ENCODE measurements at places on chromosomes 1 and 21.
A peak's percentile ranks its signal among the peaks of the same experiment; 100 is the strongest.

- DNase-seq: no peak
These were observed 11.2 kb upstream of the IVNS1ABP start for GRCh38 chr1:185328255-185328654.

GRCh38 chr1:50474859-50475809 is 51.9 kb upstream of the DMRTA2 start:
- DNase-seq: no peak

- no peak for DNase-seq
These were observed 7.5 kb downstream of the SLX9 start for GRCh38 chr21:44947111-44947929.

- DNase-seq: no peak
These were observed 34.8 kb downstream of the WDR4 start for GRCh38 chr21:42844411-42845113.

DNA sequence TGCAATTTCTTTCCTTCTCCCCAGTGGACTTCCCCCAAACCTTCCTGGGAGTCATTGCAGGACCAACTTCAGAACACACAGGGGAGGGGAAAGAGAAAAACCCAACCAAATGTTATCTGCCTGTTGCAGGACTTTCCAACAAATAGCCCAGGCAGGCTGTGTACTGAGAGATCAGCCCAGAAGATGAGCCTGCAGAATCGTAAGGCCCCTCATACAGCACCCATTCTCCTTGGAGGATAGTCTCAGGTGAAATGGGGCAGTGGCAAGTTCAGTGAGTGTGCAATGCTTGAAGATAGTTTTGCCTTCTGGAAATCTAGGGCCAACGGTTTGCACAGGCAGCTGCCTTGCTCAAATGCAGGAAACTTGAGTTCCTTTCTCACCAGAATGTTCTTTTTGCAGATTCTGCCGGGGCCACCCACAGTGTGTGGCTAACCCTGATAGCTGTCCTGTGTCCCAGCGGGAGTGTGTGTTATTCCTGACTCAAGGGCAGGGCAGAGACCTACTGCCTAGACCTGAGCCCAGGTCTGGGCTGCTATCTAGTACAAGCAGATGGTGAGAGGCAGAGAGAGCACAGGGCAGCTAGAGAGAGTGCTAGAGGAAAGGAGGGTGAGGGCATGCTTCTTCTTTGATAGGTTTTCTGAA is 48.8 kb downstream of the GADD45A start:
- DNase-seq: no peak

DNA sequence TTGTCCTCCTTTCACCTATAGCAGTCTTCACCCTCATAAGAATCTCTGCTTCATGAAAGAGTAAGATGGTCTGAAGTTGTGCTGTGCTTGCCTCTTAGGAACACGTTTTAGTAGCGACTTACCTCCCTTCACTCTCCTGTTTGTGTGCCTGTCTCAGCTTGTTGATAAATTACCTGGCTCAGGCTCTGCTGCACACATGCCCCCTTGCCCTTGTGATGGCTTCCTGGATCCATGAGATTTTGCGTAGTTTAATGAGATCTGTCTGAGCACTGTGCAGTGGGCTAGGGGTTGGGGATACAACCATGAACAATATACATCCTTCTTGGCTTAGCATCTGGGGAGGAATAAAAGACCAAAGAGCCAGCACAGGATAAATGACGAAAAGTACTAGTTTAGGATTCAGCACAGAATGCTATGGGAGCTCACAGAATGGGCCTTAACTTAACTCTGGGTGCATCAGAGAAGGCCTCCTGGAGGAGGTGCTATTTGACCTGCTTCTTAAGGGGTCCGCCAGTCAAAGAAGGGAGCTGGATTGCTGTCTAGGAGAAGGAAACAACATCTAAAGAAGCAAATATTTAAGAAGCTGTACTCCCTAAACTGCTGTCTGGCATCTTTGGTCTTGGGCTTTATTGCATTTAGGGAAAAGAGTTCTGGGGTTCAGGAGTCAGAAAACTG is 175.7 kb upstream of the PLXNA2 start:
- no peak for DNase-seq

GRCh38 chr1:117628343-117628742 is 22.5 kb downstream of the TENT5C start:
- DNase-seq: no peak

DNA sequence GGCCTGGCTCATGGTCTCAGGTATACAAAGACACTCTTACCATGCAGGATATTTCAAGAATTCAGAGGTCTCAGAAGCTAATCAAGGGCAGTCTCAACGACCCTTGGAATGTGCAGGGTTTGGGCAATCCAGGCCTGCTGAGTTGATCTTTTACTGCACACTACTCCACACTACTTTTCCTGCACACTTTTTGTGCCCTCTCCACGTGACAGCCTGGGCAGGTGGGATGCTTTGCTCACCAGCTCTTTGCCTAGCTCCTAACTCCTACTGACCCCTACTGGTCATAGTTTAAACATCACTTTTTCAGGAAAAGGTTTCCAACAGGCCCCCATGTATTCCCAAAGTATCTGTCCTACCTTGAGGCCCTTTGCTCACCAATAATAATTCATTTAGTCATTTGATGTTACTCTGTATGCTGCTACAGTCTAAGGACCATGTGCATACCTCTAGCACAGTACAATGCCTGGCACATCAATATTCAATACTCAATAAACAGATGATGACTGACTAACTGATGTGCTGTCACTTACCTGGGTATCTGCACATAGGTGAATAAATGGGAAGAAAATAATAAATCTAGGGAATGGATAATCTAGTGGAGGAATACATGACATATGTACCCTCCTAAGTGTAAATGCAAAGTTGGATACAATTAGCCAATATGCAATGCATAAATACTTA is 9.6 kb downstream of the DUSP23 start:
- peak; percentile 50 for DNase-seq

- peak; percentile 84 for DNase-seq
These were observed 105.1 kb upstream of the PDE4B start for GRCh38 chr1:65687428-65688214.

DNA sequence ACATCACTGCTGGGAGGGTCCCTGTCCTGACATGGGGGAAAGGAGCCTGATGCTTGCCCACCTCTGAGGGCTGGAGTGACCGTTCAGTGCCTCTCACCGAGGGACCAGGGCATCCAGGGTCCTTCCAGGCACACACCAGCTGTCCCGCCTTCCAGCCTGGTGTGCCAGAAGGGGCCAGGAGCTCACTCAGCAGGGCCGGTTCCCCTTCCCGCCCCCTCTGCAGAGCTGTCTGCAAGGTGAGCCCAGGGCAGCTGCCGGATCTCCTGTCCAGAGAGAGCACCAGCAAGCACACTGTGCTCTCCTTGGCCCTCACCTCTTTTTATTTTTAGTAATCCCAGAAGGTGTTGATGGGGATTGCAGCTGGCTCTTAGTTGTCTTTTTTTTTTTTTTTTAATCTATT is 16.9 kb downstream of the H6PD start:
- DNase-seq: no peak

DNA sequence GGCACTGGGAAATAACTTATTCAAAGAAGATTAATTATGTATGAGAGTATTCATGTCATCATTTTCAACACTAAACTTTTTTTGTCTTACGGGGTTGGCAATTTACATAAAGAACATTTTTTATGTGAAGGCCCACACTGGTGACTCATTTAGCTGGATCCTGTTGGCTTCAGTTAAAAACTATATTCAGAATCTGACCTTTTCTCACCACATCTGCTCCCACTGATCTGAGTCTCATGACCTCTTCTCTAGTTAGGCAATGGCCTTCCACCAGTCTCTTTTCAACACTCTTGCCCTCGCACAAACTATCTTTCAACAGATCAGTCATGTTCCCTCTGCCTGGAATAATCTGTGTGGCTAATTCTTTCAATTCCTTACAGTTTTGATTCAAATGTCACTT is 53.4 kb downstream of the TMPRSS15 start:
- DNase-seq: peak; percentile 7

GRCh38 chr1:26036756-26037281 is 9.1 kb downstream of the SLC30A2 start:
- no peak for DNase-seq

- no peak for DNase-seq
These were observed 156.8 kb upstream of the TNR start for GRCh38 chr1:175900171-175900570.

DNA sequence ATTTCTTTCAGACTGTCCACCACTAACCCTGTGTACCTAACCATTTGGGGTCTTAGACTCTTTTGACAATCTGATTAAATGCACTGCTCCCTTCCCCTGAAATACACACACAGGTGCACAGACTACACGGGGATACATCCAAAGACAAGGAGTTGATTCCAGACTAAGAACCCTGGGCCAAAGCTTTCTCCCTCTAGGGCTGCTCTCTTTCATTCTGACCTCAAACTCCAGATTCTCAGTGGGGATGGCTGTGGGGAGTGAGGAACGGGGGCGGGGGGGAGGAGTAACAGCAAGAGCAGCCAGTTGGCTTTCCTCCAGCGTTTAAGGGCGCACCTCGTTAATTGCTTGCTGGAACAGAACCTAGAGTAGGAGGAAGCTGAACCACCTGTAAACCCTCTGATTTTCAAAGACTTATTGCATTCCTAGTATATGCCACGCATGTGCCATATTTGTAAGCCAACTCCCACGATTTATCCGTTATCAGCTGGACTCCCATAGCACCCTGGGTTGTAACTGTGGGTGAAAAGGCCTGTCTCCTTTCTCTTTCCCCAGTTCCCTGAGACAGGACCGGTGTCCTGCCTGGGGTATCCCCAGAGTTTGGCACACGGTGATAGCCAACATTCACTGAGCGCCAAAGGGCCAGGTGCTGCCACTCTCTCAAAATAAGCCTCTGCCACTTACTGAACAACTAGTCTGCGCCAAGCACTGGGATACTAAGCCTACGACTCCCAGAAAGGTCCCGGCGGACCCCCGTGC is 920 bp downstream of the MTHFR start:
- peak; percentile 67 for DNase-seq

- no peak for DNase-seq
These were observed 35.1 kb upstream of the IFNGR2 start for GRCh38 chr21:33368124-33368523.

- no peak for DNase-seq
These were observed 319.8 kb upstream of the RRP15 start for GRCh38 chr1:217965156-217965786.

- DNase-seq: no peak
These were observed 3.8 kb downstream of the F13B start for GRCh38 chr1:197063212-197063611.

- DNase-seq: no peak
These were observed 122.9 kb downstream of the MAST2 start for GRCh38 chr1:45926330-45926729.

GRCh38 chr1:171674431-171675405 is 22.2 kb upstream of the MYOC start:
- DNase-seq: no peak

DNA sequence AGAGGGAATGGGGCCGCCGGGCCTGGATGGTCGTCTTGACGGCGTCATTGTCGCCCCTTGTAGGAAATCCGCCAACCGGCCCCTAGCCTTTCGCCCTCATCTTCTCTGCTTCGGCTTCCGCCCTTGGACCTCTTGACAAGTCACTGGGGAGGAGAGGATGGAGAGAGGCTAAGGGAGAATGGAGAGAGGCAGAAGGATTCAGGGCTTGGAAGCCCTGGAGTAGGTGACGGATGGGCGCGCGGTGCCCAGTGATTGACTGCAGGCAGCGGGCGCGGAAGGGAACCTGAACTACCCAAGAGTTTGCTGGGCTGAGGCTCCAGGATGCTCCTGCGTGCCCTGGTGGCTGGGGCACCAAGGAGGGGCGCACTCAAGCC is 651 bp downstream of the PDE4B start:
- DNase-seq: no peak

DNA sequence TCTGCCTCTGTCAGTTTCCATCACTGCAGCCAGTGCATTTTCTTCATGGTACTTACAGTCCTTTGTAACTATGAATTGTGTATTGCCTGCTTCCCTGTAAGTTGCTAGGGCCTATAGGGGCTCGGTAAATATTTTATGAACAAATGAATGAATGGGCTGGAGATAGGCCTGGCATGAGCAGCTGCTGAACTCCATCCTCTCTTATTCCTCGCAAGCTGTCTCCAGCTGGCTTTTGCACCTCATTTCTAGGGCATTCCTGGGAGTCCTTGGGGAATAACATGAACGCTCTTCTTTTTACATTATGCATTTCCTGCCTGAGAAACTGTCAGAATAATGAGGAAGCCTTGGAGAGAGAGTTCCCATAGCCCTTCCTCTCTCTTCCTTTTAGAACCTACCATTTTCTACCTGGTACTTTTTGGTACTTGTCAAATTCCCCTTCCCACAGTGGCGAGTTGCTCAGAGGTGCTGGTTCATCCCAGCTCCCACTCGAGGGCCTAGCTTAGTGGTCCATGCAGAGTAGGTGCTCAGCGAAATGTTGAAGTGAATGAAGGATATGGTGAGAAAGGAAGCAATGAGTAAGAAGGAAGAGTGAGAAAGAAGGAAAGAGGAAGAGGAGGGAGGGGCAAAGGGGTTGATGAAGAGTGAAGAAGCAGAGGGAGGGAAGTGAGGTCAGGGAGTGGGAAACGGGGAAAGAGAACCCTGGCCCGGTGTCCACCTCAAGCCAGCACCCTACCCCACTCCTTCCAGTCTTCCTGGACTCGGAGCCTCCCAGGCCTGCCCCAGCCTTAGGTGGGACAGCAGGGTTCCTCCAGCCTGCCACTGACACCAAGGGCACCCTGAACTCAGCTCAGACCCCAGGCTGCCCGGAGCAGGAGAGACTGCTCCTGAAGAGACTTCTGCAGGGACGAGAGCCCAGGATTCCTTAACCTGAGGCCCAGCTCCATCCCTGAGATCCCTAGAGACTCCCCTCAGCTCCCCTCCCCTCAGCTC is 29.6 kb downstream of the KCNC4 start:
- peak; percentile 46 for DNase-seq

- DNase-seq: no peak
These were observed 1667.8 kb downstream of the MRPL39 start for GRCh38 chr21:23939369-23940065.

DNA sequence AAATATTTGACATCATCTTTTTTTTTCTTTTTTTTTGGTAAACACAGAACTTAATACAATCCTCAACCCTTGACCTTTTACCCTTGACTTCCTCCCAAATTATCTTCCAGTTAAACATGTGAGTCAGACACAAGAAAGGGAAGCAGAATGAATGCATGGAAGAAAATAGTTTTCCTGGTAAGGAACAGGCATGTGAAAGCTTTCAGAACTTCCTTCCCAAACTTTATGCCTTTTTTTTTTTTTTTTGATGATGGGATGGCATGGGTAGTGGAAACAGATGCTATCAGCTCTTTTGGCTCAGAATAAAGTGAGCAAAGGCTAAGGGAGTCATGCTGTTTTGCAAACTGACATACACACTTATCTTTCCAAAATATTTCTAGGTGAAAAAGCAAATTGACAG is 1079.1 kb downstream of the TTLL7 start:
- DNase-seq: peak; percentile 45

GRCh38 chr1:236618507-236618906 is 14.2 kb upstream of the HEATR1 start:
- no peak for DNase-seq

DNA sequence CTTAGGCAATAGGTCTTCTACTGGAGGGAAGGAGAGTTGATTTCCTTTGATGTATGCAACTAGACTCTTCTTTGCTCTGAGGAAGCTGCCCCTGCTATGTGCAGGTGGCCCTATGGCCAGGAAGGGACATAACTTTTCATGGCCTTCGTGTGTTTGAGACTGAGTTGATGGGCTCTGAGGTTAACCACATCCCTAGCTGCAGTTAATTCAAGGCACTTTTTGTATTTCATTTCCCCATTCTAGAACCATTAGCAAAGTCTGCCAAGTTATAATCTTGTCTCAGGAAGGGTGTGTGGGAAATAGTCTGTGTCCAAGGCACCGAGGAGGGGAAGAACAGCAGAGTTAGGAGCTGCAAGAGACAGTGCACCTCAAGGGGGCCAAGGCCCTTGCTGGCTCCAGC is 2.5 kb downstream of the FCRL4 start:
- no peak for DNase-seq

GRCh38 chr1:243351337-243351736 is 95.5 kb downstream of the SDCCAG8 start:
- no peak for DNase-seq
